Stimulated activated CD4-positive, alpha-beta T cell treated with anti-CD3 and anti-CD28 coated beads, Interleukin-15, amount 100 ng/mL, for 1 hour (primary cell): ENCODE measurements at places on chromosomes 1 and 21.

GRCh38 chr1:229480495-229480894 is 27.6 kb downstream of the NUP133 start:
- no peak for DNase-seq

- no peak for DNase-seq
These were observed 5.8 kb downstream of the CELSR2 start for GRCh38 chr1:109255097-109255651.

- no peak for DNase-seq
These were observed 29.0 kb downstream of the TRIM11 start for GRCh38 chr1:228377664-228378089.

DNA sequence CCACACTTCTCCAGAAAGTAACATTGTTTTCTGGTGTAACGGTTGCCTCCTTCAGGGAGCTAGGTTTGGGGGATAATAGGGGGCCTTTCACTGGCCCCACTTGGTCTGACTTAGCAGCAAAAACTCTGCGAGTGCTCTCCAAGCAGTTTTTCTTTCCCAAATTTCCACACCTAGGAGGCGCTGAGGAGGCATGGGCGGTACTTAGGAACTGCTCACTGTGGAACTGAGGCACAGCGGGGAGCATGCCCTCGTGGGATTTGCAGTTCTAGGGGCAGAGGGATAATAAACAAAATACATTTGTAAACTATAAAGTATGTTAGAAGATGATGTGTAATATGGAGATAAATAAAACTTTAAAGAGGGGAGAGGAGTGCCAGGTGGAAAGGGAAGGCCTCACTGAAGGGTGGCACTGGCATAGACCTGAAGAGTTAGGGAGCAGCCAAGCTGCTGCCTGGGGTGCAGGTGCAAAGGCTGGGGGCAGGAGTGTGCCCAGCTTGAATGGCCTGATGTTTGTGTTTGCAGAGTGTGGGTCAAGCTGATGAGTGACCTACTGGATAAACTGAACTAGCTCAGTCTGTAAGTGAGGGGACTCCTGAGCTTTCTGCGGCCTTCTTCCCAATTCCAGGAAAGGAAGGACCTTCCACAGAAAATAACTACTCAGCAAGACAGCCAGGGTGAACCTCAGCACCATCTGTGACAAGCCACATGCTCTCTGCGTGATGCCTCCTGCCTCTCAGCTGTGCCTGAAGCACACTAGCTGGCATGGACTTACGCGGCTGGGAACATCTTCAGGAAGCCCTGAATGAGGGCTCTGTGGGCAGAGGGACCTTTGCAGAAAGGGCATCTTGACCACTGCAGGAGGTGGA is 1.9 kb downstream of the EPHX1 start:
- DNase-seq: no peak

GRCh38 chr1:17600321-17600720 is 60.8 kb downstream of the ARHGEF10L start:
- DNase-seq: no peak

GRCh38 chr1:181033799-181034451 is at the start of gene MR1:
Gene MR1, plus strand, starts transcription at chr1:181033983. Its CDS starts 25 bp downstream, at chr1:181034008.
- no peak for DNase-seq

- DNase-seq: no peak
These were observed 467 bp upstream of the CC2D1B start for GRCh38 chr1:52366517-52366827.

DNA sequence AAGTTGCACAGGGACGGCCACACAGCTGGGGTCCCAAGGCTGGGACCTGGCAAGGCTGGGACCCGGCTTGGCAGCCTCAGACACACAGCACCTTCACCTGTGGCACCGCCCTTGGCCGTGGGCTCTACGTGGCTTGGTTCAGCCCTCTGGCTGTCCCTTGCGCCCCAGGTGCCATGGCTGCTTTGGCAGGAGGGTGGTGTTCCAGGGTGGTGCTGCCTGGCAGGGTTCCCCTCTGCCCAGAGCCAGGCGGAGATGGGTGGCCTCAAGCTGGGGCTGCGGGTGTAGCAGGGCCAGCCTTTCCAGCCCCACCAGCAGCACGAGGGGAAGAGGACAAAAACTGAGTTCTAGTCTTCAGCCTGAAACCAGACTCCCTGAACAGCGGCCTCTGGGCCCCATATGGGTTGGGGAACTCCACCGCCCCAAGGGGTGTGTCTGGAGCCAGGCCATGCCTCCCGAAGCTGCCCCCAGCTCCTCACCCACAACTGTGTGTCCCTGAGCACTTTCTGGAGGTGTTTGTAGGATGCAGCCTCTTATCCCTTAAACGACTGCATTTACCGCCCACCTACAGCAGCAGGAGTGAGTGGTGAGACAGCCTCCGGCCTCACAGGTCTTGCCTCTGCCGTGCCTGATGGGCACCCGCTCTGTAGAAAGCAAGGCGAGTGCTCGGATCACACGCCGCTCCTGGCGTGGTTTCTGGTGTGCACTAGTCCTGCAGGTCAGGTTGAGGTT is 92.3 kb downstream of the PDE9A start:
- no peak for DNase-seq

DNA sequence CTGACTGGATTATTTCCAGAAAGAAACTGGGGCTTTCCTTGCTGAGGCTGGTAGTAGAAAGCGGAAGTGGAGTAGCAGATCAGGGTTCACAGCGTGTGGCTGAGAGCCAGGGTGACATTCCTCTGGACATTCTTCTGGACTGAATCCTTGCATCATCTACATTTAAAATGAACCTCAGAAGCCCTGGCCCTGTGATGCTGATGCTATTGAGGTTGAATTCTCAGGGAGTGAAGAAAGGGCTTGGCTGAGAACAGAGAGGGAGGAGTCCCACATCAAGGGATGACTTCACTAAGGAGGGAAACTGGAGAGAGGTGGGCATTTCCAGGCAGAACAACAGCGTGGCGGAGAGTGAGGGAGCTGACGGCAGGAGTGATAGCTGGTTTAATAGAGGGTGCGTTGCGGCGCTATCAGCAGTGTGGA is 102.3 kb upstream of the LMO4 start:
- no peak for DNase-seq

- no peak for DNase-seq
These were observed 23.6 kb downstream of the GNPAT start for GRCh38 chr1:231264642-231265041.

GRCh38 chr21:31034378-31034777 is 3.9 kb downstream of the KRTAP19-8 start:
- no peak for DNase-seq

- DNase-seq: no peak
These were observed at the start of gene CELF3 for GRCh38 chr1:151716771-151717631. Gene CELF3, minus strand, starts transcription at chr1:151716803. Its CDS starts 783 bp downstream, at chr1:151716020.

GRCh38 chr21:38242061-38242460 is 14.7 kb upstream of the KCNJ15 start:
- DNase-seq: no peak

GRCh38 chr21:17763288-17764037 is 55.7 kb downstream of the C21orf91 start:
- DNase-seq: no peak

- no peak for DNase-seq
These were observed 51.0 kb downstream of the RPL5 start for GRCh38 chr1:92882819-92883218.

- no peak for DNase-seq
These were observed 124.2 kb downstream of the GRIK3 start for GRCh38 chr1:36909946-36910725.

DNA sequence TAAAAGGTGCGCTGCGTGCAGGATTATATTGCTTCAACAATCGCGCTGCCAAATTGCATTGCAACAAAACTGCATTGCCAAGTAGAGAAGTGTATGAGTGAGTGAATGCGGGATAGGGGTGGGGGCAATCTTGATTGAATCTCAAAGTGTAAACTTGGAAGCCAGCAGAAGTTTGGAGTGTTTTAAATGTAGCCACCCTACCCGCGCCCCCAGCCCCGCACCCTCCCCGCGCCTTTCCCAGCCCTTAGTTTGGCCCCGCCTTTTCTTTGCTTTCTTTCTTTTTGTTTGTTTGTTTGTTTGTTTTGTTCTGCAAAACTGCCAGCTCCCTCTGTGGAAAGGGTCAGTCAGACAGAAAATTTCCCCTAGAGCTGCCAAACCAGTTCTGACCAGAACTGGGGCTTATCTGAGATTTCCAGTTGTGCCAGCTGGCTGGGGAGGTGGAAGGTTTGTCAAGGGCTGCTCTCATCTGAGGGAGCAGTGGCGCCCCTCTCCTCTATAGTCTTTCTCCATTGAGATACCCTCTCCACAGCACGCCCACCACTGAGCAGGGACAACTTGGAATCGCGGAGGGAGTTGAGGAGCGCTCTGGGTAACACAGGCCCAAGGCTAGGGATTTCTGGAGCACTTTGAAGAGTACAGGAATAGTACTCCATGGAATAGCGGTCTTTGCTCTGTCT is 666 bp upstream of the BEND5 start:
- no peak for DNase-seq

DNA sequence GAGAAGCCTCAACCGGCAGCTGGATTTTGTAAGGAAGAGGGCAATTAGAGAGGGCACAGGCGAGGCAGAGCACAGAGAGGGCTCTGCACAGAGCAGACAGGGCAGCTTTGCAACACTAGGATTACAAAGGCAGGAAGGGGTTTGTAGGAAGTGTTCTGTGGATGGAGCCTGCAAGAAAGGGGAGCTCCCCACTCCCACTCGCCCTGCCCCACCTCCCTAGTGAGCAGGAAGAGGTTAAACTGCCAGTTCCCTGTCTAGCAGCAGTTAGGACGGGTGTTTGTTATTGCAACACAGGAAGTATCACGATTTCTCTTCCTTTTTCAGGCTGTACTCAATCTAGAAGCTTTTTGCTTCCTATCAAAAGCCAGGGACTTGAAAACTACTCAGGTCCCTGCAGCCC is 63.3 kb upstream of the LRRC8D start:
- no peak for DNase-seq

DNA sequence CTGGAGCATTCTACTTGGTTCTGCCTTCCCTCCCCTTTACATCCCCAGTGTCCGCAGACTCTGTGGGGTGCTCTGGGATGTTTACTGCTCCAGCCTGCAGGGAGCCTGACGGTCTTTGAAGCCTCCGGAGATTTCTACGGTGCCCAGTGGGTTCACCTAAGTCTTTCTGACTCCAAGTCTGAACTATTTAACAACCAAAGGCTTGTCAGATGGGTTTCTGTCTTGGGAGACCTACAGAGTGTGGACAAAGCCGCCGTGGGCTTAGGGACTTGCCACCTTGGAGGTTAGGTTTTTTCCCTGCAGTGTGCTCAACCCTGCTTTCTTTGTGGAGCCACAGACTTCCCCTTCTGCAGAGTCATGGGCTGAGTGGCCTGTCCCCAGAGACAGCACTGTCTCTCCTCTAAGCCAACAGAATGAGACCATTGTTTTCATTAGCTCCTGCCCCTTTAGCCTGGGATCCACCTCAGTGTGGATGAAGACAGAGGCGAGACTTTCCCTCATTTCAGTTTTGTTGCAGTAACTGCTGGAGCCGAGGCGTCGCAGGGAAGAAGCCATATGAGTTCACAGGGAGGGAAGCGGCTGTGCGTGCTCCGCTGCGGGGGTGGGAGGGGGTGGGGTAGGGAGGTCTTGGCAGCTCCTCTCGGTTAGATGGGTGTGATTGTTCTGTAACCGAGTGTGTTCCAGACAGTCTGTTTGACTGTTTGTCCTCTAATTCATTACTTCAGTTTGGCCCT is 120.7 kb downstream of the CNIH3 start:
- DNase-seq: no peak

- no peak for DNase-seq
These were observed 13.2 kb upstream of the TUFT1 start for GRCh38 chr1:151526735-151527525.

- DNase-seq: no peak
These were observed 12.4 kb downstream of the VANGL1 start for GRCh38 chr1:115654125-115654524.

DNA sequence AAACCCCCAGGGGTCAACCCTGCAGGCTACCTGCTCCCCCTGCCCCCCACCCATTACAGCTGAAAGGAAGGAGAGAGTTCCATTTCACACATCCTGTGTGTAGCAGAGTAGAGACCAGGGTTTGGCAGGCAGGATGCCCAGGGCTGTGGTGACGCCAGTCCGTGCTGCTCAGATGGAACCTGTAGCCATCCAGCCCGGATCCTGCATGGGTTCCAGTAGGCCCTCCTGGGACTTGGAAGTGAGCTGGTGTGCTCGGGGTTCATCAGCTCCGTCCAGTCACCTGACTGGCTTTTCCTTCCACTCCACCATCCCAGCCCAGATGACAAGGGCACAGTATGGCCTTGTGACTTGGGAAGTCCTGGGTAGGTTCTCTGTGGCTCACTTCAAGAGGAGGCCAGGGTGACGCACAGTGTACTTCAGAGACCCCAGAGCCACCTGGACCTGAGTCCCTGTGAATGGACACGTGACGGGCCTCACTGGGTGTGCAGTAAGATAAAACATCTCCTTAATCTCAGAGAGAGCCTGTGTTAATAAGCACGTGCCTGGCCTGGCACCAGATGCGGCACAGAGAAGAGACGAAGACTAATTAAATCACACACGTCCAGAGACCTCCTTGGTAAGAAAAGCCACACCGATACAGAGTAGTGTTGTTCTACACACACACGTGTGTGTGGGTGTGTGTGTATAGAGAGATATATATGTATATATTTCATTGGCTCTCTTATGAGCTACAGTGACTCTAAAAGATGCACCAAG is 16.0 kb downstream of the ITPKB start:
- DNase-seq: no peak

GRCh38 chr1:33397994-33398393 is 32.9 kb downstream of the PHC2 start:
- DNase-seq: no peak

DNA sequence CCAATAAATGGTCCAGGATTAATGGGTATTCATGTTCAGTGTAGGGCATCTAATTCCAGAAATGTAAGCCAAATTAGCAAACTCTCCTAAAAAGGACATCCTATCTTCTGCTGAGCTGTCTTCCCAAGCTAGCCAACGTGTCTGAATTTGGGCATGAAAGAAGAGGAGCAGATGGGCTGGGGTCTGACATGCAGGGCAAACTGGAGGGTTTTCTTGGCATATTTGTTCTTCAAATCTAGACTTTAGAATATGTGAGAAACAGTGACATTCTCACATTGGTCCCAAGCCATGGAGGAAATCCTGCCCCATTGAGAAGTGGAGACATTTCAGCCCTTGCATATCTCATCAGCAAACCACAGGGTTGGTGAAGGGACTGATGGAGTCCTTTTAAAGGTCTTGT is 67.2 kb downstream of the LRIG2 start:
- DNase-seq: no peak

GRCh38 chr1:31786366-31787060 is 22.4 kb upstream of the ADGRB2 start:
- no peak for DNase-seq

DNA sequence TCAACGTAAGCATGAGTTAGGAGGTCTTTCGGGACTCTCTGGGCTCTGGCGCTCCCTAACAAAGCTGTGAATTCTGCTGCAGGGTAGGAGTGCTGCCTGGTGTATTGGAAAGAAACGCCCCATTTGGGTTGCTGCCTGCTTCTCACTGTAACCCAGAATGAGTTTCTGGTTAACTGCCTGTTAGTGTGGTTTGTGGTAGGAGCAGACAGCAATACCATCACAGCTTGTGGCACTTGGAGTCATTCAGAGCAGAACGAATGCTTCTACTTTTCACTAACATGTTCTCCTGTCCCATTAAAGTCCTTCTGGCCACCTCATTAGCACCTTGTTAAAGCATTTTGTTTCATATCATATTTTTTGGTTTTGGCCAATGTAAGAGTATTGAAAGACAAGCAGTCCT is 18.1 kb downstream of the MAP3K7CL start:
- DNase-seq: no peak

GRCh38 chr1:201573923-201574322 is 35.0 kb downstream of the NAV1 start:
- DNase-seq: no peak
